ENCODE measurements at places on chromosomes 5 and 9.

- no peak for DNase-seq
These were observed 156.4 kb downstream of the EDIL3 start for GRCh38 chr5:84228266-84228665.

- no peak for DNase-seq
These were observed 80.3 kb upstream of the SLC25A51 start for GRCh38 chr9:37984278-37984671.

DNA sequence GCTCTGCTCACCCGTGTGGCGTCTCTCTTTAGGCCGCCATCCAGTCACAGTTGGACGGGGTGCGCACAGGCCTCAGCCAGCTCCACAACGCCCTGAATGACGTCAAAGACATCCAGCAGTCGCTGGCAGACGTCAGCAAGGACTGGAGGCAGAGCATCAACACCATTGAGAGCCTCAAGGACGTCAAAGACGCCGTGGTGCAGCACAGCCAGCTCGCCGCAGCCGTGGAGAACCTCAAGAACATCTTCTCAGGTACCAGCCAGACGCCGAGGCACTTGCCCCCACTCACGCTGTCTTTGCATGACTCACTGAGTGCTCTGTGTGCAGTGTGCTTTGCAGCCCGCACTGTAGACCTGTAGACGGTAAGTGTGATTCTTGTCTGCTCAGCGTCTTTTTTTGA is 4.5 kb downstream of the EXOC3 start:
- no peak for DNase-seq

- DNase-seq: no peak
These were observed 67.6 kb upstream of the LHFPL2 start for GRCh38 chr5:78716206-78716605.

GRCh38 chr5:54443270-54443669 is 12.2 kb upstream of the HSPB3 start:
- DNase-seq: no peak

DNA sequence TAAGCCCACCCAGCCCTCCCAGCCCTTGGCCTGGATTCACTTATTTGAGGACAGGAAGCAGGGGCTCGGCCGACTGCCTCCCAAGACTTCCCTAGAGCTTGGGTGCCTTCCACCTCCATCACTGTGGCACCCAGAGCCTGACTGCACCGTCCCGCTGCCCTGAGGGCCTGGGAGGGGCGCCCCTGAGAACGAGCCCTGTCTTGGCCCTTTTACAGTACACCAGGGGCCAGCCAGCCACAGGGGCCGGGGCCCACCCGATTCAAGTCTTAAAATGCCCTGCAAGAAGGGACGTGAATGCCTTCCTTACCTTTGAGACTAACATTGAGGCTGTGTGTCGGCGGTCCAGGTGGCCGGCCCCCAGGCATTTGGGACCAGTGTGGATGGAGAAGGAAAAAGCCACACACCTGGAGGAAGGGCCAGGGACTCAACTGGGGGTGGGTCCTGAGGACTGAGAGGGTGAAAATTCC is 16.8 kb downstream of the FAM78A start:
- no peak for DNase-seq

- no peak for DNase-seq
These were observed 168.5 kb downstream of the ACTL7B start for GRCh38 chr9:108687006-108687987.

DNA sequence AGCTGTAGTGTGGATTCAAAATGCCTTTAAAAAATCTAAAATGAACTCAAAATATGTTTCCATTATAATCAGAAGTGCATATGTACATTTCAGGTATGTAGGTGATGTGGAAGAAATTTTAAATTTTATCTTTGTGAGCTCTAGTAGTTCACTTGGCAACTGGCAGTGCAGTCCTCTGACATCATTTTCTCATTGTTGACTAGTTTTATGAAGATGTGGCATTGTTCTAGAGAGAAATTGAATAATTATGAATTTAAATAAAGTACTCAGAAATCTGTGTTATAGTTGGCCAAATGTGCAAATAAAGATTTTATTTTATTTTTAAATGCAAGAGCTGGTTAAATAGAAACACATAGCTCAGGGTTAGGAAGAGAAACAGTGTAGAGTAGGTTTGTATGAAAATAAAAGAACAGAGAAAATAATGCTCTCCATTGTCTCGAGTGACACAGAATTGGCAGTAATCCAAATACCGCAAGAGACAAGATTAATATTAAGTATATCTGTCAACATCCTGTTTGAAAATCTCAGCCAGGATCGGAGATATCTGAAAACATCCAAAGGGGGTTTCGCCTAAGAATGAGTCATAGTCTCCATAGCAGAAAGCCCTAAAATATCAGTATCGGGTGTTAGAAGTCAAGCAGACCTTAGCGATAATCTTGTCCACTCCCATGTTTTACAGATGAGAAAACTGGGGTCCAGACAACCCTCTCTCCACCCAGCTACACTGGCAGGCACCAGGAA is 189.4 kb downstream of the CCDC192 start:
- DNase-seq: no peak

GRCh38 chr9:16266648-16267276 is 603.7 kb downstream of the BNC2 start:
- no peak for DNase-seq

GRCh38 chr5:68239487-68239886 is 23.9 kb downstream of the PIK3R1 start:
- DNase-seq: peak; percentile 73

DNA sequence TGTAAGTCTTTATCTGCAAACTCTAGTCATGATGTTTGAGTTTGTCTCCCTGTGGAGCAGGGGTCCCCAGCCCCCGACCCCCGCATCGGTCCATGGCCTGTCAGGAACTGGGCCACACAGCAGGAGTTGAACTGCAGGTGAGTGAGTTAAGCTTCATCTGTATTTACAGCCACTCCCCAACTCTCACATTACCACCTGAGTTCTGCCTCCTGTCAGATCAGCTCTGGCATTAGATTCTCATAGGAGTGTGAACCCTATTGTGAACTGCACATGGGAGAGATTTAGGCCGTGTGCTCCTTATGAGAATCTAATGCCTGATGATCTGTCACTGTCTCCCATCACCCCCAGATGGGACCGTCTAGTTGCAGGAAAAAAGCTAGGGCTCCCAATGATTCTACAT is 7.0 kb downstream of the C9orf85 start:
- no peak for DNase-seq

DNA sequence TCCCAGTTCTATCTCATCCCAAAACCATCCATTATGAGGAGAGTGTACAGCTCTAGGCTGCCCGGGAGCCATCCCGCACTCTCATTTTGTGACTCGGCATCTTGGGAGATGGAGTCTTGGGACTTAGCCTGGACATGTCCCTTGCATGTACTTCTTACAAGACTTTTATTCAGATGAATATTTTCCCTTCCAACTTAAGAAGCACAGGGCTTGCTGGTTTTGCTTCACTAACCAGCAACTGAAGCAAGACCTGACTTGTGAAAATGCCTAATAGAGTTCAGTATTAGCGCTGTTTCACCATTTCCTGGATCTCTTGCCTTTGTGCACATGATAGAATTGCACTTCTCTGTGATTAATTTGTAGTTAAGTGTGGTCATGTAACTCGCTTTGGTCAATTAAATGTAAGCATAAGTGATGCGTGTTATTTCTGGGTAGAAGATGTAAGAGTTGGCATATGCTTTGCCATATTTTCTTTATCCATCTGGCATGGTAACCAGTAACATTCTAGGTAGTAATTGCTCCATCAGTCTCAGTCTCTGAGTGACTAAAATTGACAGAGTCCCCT is 55.8 kb downstream of the PDCD1LG2 start:
- no peak for DNase-seq

All from liver (tissue), 10 donors.